Stimulated activated CD8-positive, alpha-beta memory T cell treated with anti-CD3 and anti-CD28 coated beads, Interleukin-4, amount 100 ng/mL, for 1 hour (primary cell): ENCODE measurements at places on chromosomes 3 and 15.

DNA sequence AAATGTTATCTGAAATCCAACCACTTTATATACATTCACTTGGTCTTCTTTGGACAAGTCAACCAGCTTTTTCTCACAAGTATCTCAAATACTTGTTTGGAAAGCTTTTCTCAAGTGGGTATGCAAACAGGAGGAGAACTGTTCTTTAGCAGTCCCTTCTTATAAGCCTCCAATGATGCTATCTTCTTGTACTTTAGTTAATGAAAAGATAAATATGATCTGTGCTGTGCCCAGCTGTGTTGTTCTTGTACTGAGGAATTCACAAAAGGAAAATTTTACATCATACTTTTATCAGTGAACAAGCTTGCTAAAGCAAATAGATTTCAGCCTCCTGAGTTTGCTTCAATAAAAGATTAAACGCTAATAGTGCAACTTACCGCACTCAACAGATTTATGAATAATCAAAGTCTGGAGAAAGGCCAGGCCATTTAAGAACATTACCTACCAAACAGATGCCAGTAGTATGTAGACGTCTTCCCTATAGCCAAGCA lies 395.2 kb downstream of the MECOM start:
- DNase-seq: no peak

DNA sequence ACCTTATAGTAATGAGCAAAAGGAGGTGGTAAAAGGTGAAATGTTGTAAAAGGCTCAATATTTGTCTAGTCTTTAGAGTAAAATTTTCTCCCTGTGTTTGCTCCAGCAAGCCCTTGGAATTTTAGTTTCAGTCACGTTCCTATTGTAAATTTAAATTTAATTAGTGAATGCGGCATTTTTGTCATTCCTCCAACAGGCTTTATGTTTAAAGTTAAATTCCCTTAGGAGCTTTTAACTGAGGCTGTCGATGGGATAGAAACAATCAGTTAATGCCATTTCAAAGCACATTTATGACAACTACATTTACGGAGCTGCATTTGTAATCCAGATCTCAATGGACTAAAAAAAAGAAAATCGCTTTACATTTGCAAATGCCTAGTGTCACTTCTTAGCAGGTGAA lies 868 bp upstream of the GADL1 start:
- no peak for DNase-seq

GRCh38 chr3:143855183-143855582 lies 6.9 kb upstream of the SLC9A9 start:
- no peak for DNase-seq

DNA sequence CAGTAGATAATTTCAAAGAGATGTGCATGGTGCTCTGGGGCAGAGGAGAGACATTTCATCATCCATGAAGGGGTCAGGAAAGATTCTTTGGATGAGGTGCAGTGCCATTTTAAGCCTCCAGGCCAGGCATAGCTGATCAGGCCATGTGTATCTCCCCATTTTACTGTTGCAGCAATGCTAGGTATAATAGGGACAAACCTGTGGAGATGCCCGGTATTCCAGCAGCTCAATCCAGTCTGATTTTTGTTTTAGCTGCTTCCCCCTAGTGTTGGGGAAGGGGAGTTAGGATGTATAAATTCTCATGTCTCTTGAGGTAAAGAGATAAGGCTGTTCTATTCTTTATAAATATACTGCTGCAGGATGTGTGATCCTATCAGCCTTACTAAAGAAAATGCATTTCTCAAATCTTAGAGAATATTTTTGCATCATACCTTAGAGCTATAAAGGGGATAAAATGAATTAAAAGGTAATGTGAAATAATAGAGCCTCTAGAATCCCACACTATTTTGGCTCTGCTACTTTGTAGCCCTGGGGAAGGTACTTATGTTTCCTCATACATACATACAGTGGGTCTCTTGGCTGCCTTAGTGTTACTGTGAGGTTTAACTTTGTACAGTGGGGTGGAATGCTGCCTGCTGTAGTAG lies 5.2 kb downstream of the CDV3 start:
- DNase-seq: no peak

- no peak for DNase-seq
Measured at GRCh38 chr3:153137626-153138025, 24.4 kb upstream of the RAP2B start.

- DNase-seq: no peak
Measured at GRCh38 chr3:101591071-101591470, 17.1 kb downstream of the PCNP start.

DNA sequence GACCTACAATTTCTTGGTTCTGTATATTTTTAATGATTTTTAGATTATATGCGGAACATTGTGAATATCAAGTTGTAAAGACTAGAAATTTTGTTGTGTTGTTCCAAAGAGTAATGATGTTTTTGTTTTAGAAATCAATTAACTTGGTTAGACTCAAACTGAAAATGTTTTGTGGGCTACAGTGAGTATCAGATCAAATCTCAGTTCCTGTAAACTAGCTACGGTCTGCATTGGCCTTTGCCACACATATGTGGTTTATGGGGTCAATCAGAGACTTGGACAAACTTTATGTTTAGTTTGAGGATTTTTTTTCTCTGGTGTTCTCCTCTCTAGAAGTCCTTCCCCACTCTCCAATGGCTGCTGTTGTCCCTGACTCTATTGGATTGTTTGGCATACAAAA lies 308.0 kb upstream of the THRB start:
- DNase-seq: no peak

- DNase-seq: no peak
Measured at GRCh38 chr3:105614288-105615030, 247.8 kb downstream of the ALCAM start.

DNA sequence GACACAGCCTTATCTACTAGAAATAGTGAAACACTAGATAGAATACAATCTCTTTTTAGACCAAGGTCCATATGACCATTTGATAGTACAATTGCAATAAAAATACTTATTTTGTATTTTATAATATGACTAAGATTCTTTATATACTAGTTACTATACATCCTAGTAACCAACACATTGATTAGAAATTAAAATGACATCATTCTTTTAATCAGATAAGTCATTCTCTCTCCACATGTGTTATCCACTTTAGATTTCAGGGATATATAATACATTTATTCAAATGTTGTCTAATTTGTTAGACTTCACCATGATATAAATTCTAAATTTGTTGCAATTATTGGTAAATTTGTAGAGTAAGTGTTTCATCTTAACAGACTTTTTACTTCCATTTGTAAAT lies 276.2 kb upstream of the DPH6 start:
- no peak for DNase-seq
